NCI-H510A (cell line): ENCODE measurements at places on chromosomes 5 and 9.

DNA sequence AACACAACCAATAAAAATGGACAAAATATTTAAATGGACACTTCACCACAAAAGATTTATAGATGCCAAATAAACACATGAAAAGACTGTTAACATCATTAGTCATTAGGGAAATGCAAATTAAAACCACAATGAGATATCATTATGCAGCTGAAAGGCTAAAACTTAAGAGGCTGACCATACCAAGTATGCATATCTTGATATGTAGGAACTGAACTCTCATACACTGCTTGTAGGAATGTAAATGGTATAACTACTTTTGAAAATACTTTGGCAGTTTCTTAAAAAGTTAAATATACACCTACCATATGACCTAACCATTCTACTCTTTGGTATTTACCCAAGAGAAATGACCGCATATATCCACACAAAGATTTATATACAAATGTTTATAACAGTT is 13.6 kb upstream of the ADAMTS12 start:
- DNase-seq: no peak

DNA sequence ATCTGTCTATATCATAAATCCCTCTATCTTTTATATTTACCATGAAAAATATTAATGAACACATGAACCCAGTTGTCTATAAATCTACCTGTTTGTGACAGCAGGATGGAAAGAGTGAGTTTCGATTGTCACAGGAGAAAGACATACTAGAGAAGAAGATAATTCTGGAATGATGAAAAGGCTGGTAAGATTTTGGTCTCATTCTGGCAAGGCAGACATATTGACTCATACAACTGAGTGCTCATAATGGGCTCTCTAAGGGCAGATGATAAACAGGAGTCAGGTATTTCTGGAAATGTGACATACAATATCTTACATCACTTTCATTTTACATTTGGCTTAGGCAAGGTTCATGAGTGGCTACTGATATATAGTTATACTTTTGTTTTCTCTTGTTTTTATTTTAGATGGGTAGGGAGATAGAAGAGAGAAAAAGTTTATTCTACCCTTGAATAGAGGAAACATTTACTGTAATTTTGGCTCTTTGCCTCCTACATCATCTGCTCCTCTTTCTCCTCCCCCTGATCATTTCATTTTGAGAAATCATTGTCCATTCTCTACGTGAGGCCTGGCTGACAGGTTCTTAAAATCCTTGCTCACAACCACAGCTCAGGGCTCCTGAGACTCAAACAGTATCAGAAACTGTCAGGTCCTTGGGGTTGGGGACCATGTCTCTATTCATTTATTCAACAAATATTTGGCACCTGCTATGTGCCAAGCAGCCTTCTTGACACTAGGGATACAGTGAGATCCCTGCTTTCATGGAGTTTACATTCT is 14.4 kb downstream of the ELOVL7 start:
- DNase-seq: no peak

- DNase-seq: no peak
These were observed 83.1 kb downstream of the JMY start for GRCh38 chr5:79318935-79319614.

DNA sequence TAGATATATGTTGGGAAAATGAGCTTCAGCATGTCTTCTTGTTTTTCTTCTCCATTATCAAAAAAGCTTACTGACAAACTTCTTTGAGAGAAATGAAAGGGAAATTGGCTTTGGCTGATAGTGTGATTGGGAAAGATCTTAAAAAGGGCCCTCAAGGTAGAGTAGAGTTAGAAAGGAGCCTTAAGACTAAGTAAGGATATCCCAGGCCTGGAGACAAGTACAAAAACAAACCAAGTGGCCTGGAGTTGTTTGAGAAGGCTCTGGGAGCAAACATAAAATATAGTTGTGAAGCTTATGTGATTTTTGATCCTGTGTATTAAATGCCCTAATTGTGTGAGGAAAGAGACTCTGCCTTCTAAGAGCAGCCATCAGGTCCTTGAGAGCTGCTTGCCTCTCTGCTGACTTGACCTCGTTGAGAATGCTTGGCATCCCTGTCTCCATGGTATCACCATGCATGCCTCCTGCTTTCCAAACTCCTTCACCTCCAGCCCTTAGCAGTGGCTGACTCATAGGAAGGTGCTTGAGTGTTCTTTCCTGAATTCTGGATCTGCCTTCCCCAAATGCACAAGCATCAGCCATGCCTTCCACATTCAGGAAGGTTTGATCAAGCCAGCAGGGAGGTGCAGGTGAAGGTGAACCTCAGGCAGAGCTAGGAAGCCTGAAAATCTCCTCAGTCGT is 78.9 kb downstream of the SMARCA2 start:
- DNase-seq: no peak

DNA sequence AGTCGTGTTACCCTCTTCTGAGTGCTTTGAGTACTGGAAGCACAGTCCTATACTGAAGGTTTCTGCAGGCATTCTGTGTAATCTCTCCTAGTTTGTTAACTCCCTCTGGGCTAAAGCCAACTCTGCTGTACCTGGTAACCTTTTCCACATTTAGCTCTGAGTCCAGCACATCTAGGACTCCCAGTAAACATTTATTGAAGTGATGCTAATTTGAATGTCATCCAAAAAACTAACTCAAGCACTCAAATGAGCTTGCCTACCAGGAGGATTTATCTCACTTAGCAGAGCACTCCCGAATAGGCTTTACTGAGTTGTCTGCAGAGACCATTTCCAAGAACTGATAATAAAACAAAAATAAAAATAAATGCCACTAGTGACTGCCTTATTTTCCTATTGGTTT is 79.5 kb upstream of the NFIB start:
- no peak for DNase-seq

GRCh38 chr5:172118891-172119290 is 69.1 kb downstream of the STK10 start:
- no peak for DNase-seq

DNA sequence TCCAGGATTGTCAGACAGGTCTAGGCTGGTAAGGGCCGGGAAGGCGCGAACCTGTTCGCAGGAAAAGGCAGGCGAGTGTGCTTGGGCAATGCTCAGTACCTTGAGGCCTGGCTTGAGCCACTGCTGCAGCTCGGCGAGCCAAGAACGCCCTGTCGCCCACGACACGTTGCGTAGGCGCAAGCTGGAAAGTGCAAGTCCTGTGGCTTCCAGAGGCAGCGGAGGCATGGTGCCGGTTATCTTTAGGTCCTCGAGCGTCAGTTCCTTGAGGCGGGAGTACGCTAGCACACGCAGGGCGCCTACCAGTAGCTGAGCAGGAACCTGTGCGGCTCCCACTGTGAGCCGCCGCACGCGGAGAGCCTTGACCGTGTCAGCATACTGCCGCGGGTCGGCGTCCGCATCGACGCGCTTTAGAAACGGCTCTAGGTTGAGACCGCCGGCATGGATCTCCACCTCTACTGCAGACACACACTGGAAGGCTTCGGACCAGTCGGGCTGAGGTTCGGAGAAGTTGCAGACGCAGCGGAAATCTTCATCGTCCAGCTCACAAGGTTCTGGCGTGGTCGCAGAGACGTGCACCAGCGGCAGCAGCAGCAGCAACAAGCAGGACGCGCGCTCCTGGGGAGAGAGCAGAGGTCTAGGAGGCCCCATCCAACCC is 482 bp downstream of the CD14 start:
- DNase-seq: no peak

GRCh38 chr9:21473236-21473635 is 8.9 kb downstream of the IFNE start:
- DNase-seq: no peak

DNA sequence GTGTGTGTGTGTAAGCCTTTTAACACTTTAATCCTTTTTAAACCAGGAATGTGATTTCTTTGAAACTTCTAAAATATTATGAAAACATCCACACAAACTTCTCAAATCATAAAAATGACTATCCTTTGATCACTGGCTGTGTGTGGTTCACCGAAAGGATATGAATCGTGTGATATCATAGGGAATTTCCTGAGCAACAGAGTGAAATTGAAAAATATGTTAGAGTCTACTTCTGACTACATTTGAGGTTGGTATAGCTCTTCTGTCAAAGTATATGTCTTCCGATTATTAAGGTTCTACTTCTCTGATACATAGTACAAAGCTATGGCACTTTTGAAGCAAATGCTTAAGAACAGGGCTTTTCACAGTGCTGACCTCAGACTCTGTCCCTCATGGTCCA is 40.3 kb downstream of the RGMB start:
- no peak for DNase-seq

DNA sequence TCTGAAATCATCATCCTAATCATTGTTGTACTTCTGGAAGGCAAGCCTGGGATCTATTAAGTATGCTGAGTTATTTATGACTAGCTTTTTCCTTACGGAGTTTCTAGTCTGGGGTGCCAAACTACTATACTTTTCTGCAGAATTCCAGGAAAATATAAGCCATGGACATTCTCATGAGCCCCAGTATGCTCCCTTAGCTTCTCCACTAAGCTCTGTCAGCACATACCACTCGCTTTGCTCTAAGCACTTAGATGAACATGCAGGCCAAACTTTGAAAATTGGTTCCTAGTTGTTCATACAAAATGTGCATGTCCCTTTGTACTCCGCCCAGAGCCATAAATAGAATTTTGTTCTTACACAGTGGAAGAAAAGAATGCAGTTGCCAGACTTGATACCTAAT is 284.6 kb downstream of the ARRDC3 start:
- no peak for DNase-seq

GRCh38 chr9:37302277-37302676 is 120.2 kb upstream of the GRHPR start:
- no peak for DNase-seq

DNA sequence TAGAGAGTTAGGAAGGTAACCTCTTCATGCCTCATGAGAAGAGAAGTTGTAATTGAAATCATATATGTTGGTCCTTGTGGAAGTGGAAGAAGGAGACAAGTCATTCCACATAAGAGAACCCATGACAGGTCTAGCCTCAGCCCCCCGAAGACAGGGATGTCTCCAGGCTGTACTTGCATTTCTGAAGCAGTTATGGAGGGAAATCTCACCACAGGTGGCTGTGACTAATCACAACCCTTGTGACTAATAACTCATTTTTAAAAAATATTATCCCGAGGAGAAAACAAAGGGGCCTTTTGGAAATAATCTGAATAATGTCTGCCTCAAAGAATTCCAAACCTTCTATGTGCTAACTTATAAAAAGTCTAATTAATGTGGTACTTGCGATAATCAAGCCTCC is 262.1 kb upstream of the RPS23 start:
- no peak for DNase-seq

DNA sequence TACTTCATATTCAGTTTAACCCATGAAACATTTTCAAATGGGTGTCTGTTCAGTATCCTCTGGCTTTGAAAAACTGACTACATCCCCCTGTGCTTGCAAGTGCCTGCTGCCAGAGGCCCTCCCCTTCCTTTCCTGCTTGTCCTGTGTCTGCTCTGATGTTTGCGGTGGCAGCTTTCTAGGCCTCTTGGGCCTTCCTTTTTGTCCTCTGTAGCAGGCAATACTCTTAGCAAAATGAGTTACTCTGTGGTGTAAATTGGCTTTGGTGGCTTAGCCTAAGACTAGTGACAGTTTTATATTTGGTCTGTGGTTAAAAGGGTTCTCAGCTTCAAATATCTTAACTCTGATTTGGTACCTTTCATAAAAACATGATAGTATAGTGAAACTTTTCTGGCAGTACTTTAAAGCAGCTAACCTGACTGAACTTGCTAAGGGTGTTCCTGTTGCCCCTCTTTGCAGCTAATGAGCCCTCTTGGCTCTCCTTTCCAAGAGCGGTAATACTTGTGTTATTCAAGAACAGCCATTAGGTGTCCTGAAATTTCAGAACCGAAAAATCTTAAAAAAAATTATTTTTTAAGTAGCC is 76.6 kb downstream of the GOLM1 start:
- no peak for DNase-seq

DNA sequence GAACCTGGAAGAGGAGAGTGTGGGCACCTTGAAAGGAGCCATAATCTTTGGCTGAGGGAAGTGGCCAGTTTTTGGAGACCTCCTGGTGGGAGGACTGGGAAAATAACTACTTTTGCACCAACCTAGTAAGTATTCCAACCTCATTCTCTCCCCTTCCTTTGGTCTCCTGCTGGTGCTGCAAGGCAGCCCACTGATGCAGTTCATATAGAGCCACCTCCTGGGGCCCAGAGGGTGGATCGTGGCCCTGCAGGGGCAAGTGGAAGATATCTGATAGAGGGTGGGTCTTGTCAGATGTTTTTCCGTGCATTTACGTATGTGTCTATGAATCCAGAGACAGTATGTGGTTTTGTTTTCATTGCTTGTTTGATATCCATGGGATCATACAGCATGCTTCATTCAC is 172.8 kb upstream of the PITX1 start:
- DNase-seq: no peak

- DNase-seq: no peak
These were observed 77.3 kb upstream of the ITGA1 start for GRCh38 chr5:52710310-52710971.

DNA sequence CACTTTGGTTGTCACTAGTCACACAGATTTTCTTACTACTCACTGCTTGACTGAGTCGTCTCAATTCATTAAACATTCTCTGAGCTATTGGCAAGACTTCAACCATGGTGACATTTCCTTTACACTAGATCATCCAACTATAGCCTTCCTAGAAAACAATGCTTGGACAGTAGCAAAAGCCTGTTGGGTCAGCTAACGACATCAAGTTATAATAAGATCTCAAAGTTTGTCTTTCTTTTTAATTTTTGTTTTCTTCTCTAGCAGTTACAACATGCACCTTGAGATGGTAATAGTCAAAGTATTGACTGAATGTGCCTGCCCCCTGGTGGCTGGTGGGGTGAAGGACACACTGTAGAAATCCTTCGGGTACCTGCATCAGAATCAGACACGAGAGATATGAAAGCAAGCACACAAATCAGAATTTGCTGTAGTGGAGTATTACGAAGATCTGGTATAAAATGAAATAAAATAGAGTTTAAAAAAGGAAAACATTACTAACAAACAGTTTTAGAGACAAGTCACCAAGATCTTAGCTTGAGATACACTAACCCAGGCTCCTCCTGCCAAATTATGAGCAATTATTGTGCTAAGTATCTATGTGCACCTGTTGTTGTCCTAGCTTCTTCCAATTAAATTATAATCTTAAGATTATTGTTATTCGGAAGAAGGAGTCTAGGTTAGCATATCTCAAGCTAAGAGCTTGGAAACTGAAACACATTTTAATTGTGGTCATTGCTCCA is 81.2 kb downstream of the ARL15 start:
- DNase-seq: peak; percentile 19

GRCh38 chr9:36504156-36504555 is 68.5 kb upstream of the MELK start:
- no peak for DNase-seq

DNA sequence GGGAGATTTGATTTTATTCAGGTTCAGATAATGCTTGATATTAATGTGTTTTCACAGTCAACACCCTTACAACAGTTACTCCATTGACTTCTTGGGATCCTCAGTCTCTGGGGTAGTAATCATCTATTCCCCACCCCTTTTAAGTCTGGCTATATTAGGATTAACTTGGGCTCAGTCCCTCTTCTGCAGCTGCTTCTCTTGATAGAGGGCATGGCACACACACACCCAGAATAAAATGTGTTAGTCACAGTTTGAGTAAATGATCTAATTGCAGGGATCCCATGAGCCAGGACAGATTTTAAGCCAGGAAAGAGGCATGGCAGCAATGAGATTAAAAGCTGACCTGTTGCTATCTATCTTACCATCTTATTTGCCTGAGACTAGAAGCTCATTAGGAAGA is 53.7 kb upstream of the VLDLR start:
- no peak for DNase-seq
